ENCODE measurements at places on chromosomes 2 and 18.

GRCh38 chr2:68119504-68119903, 38.2 kb upstream of the PNO1 start:
- DNase-seq: no peak

GRCh38 chr2:217988014-217988839, 14.6 kb downstream of the TNS1 start:
- peak; percentile 86 for DNase-seq

GRCh38 chr2:86047575-86048382, 57.9 kb downstream of the POLR1A start:
- DNase-seq: no peak

DNA sequence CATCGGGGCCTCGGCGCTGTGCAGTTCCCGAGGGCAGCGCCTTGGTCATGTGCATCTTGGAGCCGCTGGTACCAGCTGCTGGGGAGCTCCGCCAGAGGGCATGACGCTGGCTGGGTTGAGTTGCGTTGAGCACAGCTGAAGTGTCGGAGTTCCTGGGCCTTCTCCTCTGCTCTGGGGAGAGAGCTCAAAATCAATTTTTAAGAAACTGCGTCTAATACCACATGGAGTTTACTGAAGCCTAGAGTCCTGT, 48.7 kb downstream of the GREB1 start:
- DNase-seq: no peak

GRCh38 chr2:209049608-209050007, 374.2 kb upstream of the MAP2 start:
- DNase-seq: no peak

DNA sequence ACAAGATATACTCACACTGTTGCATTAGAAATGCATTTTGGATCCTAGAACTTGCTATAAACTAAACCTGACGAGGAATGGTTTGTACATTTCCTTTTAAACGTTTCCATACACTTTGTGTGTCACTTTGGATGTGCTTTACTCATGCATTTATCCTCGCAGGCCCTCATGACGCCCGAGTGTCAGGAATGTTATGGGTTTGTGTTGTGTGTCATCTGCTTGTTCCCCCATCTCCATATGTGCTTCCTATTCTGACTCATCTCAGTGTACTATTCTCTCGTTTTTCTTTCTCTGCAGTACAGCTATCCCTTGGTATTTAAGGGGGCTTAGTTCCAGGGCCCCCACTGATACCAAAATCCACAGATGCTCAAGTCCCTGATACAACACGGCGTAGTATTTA, 121.5 kb upstream of the RASGRP3 start:
- DNase-seq: no peak

DNA sequence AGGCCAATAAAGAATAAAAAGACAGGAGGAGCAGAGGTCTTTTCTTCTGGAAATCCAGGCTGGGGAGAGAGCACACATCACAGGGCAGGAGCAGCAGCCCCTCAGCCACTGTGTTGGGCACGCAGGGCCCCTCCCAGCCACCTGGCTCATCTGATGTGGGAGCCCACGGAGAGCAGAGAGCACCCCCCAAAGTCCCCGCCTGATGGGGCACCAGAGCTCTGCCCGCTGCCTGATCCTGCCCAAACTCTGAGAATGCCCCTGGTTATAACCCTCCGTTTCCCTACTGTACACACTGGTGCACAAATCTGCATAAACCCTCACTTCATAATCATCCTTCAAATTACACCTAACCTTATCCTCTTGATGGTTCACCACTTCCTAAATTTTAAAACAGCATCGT, 111.3 kb downstream of the HDAC4 start:
- no peak for DNase-seq

DNA sequence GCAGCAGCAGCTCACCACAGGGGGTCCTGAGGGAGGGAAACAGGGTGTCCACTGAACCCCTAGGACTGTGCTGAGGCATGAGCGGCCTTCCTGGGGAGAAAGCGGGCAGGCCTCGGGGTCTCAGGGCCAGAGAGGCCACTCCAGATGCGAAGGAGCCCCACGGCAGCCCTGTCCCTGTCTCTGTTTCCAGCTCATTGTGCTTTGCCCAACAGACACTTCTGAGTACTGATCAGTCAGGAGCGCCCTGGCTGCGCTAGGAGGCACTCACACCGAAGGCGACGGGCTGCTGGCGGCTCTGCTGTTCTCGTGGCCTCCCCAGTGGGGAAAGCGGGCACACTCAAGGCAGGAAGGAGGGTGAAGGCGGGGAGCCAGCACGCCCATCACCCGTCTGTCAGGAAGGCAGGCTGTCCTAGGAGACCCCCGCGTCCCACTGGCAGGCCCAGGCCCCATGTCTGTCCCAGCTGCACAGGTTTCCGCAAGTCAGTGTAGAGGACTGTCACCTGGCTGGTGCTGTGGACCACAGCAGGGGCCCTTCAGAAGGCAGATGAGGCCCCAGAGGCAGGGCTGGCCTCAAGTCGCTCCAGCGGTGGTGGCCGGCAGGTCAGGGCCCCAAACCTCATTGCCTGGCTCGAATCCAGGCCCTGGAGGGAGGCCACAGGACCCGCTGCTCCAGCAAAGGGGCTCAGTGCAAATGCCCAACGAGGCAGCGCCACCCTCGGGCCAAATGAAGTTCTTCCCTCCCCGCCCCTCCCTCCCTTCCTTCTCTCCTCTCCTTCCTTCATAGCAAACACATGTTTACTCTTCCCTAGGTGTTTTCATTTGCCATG, 6.8 kb downstream of the ESPNL start:
- DNase-seq: peak; percentile 67

GRCh38 chr2:196288006-196288538, 116.7 kb upstream of the STK17B start:
- no peak for DNase-seq

GRCh38 chr18:50494569-50494968, 65.3 kb upstream of the MAPK4 start:
- no peak for DNase-seq

GRCh38 chr2:69138247-69138772, 125.3 kb downstream of the ANTXR1 start:
- DNase-seq: no peak

DNA sequence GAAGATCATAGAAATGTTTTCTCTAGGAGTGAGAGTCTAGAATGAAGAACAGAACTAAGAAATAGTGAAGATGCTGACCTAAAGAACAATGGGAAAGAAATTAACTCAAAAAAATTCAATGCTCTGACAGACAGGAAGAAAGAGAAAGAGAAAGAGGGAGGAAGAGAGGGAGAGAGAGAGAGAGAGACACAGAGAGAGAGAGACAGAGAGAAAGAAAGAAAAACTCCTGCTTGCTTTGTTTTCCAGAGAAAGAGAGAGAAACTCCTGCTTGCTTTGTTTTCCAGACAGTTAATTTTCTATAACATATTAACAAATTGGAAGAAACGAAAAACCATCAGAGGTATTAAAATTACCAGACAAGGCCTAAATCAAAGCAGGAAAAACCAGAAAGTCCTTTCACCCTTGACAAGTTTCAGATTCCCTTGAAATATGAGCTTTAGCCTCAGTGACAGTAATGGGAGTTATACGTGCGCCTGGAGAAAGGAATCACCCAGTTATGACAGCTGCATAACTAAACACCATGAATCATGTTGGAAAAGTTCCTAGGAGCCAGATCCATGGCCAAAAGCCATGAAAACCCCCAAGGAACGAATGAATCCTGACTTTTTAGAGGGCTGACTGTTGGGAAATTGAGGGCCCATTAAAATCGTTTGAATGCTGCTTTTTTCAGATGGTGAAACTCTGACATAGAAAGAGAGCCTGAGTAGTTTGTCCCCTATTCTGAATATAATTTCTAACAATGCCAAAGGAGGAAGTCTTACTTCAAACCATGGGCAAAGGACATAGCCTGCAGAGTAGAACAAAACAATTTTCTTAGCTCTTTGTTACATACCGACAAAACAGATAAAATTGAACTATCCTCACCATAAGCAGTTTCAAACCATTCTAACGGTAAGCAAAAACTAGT, 228.6 kb upstream of the CHST9 start:
- no peak for DNase-seq

DNA sequence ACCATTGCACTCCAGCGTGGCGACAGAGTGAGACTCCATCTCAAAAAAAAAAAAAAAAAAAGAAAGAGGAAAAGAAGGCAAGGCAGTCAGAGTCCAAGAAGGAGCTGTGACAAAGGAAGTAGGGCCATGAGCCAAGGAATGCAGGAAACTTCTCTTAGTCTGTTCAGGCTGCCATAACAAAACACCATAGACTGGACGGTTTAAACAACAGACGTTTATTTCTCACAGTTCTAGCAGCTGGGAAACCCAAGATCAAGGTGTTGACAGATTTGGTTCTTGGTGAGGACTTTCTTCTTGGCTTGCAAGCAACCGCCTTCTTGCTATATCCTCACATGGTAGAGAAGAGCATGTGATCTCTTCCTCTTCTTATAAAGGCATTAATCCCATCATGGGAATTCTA, 13.1 kb upstream of the SUMO1 start:
- no peak for DNase-seq

- DNase-seq: no peak
Observed at GRCh38 chr18:9724797-9725585, 16.9 kb downstream of the RAB31 start.

GRCh38 chr2:127770973-127771735, 39.8 kb downstream of the WDR33 start:
- no peak for DNase-seq

DNA sequence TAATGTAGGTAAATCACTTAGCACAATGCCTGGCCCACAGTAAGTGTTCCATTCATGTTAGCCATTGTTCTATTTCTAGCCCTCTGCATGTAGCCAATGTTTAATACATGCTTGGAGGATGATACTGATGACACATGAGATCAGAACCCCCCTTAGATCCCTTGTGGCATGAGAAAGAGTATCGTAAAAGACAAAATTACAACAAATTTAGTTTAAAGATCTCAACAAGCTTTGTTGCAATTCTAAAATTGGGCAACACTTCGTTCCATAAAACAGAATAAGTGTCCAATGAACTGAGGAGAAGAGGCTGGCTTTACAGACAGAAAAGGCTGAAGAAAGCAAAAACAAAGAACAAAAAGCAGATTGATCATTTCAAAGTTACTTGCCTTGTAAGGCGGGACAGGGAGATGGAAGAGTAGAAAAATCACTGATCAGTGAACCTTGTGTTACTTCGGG, 148.7 kb upstream of the SLC1A4 start:
- DNase-seq: no peak

DNA sequence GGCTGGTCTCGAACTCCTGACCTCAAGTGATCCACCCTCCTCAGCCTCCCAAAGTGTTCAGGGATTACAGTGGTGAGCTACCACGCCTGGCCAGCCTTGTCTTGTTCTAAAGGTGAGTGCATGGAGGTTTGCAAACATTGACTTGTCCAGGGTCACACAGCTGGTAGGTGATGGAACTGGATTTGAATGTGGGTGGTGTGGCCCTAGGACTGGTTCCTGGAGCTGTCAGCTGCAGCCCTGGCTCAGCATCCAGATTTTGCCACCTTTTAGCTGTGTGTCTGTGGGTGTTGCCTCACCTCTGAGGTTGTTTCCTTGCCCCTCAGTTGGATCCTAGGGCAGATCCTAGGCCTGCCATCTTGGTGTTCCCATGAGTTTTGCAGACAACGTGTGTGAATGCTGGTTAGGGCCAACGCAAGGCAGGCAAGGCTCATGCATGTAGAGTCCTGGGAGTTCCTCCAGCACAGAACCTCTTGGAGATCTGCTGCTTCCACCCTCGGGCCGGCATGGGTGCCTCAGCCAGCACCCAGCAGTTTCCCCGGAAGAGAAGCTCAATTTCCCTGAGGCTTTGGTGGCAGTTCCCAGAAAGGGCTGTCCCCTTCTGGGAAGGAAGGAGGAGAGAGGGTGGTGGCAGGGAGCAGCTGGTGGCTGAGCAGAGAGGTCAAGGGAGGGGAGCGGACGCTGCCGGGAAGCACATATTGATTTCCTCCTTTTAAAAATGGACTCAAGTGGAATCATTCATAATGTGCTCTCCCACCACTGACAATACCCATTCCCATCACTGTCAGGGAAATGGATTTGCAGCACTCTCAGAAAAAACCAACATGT, 127.6 kb upstream of the HS6ST1 start:
- DNase-seq: no peak

DNA sequence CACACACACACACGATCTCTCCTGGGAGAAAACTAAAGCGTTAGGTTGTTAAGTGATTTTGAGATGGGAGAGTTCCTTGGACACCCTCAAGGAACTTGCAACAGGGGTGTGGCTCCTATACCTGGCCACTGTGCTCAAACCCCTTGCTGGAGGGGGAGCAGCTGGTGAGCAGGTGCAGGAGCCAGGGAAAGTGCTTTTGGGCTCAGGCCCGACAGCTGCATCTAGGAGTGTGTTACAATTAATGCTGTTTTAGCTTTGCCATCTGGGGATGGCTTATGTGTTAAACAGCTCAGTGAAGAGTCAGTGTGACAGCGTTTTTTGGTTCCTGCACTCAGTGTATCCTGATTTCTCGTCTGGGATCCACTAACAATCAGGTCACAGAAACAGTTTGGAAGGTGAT, 510.8 kb downstream of the TRIB2 start:
- DNase-seq: no peak

- DNase-seq: peak; percentile 43
Observed at GRCh38 chr2:47174733-47175361, 19.7 kb upstream of the STPG4 start.

- DNase-seq: no peak
Observed at GRCh38 chr18:58567453-58568196, 61.3 kb downstream of the ALPK2 start.

DNA sequence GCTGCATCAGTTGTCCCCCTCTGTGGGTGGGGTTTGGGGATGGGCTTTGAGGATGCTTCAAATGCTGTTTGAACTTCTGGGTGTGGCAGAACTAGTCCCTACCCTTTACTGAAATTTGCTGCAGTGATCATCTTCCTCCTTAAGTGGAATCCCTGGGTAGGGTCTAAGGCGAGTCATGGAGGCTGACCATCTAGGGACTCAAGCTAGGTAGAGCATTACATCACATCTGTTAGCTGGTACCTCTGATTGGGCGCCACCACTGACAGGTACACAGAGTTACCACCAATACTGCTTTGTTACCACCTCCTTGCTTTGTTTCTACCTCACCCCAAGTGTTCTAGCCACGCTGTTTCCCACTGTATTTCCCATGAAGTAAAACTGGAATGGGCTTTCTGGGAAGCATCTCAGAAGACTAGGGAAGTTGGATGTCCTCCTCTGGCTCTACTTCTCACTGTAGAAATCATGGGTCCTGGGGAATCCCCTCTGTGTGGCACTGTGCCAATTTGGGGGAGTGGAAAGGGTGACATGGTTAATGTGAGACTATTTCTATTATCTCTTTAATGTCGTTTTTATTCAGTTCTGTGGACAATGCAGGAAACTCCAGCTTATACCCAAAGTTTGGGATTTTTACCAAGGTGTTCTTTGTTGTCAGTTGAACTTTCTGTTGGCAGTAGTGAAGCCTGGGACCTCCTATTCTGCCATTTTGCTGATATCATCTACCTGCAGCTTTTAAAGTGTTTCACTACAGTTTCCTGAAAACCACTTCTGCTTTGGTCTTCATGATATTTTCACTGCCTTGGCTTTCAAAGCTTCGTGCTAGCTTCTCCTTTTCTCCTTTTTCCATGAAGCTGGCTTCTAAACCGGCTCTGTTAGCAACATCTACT, 14.5 kb upstream of the SULT1C4 start:
- no peak for DNase-seq

- DNase-seq: no peak
Observed at GRCh38 chr2:164655336-164655735, 34.1 kb upstream of the GRB14 start.

GRCh38 chr18:58398648-58399398, 230.1 kb downstream of the ALPK2 start:
- no peak for DNase-seq
